ENCODE measurements at places on chromosomes 3 and 15.

GRCh38 chr3:66442254-66443117, 58.3 kb downstream of the LRIG1 start:
- no peak for DNase-seq

DNA sequence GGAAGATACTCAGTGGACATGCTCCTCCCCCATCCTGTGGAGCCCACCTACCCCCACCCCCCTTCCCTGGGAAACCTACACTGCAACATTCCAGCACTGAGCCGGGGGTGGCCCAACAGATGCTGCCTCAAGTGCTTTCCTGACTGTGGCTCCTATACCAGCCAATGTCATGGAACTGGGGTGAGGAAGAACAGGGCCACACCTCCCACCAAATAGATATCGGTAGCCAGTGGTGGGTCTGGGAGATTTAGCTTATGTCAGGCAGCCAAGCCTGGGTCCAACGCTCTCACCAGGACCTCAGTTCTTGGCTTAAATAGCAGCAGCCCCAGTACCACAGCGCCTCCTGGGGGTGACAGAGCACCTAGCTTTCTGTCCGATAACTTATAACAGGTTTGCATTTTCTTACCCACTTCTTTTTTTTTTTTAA, 30.3 kb downstream of the CDC25A start:
- no peak for DNase-seq

DNA sequence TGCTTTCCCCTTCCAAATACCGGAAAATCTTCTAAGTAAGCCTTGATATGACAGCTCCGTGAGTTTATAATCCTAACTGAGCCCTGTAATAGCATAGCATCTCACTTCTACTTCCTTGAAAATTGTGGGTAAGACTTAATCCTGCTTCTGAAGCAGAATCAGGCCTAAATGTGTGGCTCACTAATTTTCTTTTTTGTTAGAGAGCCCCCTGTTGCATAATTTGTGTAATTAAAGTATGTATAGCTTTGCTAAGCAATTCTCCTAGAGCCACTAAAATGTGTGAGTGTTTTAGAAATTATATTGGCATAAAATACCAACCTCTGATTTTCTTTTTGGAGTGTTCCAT, 304.4 kb downstream of the FGF12 start:
- DNase-seq = peak; percentile 37

GRCh38 chr3:159045279-159045885, 243.5 kb downstream of the MFSD1 start:
- DNase-seq = no peak

DNA sequence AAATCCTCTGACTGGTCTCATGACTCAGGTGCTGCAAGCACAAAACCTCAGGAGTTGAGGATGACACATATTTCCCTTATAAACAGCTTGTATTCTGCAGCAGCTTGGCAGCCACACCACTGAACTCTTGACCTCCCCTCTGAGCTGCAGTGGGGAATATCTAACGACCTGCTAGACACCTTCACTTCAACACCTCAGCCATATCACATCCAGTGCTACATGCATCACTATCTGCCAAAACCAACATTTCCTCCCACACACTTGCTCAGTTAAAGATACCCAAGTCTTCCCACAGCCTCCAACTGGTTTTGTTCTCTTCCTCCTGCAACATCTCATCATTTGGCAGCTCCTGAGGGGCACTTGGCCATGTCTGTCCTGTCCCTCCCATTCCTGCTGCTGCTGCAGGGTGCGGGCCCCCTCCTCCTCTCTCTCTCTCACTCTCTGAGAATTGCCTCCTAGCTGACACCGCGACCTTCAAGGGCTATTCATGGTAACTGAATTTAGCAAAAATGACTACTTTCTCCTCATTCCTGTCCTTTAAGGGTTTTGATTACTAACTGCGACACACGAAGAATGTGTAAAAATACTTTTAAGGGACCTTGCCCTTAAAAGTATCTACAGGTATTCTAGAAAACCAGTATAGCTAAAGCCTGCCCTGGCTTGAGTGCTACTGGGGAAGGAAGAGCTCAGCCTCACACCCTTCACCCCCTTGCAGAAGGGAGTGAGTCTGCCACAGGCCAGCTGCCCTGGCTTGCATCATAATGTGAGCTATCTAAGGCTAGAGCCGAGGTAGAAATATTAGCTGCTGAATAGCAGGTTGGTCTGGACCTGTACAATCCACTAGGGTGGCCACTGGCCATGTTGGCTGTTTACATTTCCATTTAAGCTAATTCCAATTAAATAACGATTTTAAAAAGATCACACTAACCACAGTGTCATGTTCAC, 5.0 kb upstream of the CCR9 start:
- no peak for DNase-seq

GRCh38 chr3:58557491-58557890, 19.7 kb downstream of the FAM107A start:
- no peak for DNase-seq

GRCh38 chr15:58410353-58410752, 21.4 kb upstream of the LIPC start:
- DNase-seq = no peak

- no peak for DNase-seq
These were observed 44.0 kb upstream of the SEMA6D start for GRCh38 chr15:47673232-47673761.

DNA sequence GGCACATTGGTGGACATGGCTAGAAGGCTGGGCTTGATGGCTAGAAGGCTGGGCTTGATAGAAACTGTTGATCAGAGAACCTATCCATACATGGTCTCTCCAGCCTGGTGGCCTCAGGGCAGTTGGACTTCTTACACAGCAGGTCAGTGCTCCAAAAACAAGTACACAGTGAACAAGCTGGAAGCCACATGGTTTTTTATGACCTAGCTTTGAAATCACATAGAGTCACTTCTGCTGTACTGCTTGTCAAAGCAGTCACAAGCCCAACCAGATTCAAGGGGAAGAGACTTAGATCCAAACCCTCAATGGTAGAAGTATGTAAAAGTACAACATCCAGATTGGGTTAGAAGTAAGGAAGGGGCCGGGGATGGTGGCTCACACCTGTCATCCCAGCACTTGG, 89.4 kb upstream of the HES1 start:
- no peak for DNase-seq

DNA sequence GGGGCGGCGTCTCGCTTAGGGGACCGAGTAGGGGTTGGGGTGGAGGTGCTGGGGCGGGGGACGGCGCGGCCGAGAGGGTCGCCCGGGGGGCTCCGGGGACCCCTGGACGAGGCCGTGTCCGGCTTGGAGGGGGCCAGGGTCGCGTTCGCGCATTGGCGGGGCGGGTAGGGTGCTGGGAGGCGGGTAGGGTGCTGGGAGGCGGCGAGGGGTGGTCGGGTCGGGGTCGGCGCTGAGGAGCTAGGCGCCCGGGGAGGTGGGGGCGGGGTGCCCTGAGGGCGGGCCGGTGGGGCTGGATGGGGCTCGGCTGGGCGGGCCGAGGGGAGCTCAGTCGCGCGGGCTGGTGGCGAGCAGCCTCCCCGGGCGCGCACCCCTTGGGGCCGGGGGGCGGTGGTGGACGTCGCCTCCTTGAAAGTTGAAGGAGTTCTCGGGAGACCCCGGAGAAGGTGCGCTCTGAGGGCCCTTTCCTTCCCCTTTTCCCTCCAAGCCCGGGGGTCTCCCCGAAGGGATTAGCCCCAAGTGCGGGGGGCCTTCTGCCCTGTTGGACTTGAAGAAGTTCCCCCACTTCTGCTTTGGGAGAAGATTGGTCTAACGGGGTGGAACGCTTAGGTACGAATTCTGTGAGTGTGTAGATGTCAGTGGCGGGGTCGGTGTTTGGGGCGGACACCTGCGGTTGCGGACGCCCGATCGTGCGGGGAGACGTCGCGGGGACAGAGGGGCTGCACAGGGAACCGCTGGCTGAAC, 543 bp downstream of the MEF2A start:
- DNase-seq = no peak

DNA sequence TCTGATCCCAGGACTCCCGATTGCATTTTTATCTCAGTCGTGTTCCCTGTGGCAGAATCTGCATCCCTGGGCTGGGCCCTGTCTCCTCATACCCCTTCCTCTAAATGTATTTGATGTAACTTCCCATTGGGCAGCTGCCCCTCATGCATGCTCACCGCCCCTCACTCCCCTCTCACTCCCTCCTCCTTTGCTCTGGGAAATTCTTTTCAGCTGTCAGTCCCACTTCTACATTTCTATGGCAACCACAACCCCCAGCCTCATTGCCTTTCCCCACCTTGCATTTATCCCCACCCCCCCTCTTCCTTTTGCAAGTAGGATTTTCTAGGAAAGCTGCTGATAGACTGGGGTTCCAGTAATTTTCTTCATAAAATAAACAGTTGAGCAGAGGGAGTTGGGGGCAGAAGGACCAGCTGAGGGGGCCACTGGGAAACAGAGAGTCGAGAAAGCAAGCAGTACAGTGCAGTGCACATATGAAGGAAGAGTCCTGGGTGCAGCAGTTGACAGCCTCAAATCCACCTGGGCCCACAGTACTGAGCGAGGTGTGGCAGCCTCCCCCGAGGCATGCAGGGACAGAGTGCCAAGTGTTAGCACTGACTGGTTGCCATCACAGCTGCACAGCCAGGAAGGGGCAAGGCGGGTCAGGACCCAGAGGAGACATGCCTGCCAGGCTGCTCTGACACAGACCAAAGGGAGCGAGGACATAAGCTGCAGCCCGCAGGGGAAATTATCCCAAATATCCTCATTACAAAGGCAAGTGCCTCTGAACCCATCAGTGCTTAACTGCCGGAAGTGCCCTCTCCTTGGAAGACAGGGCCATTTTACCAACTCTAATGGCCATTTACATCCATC, 476.3 kb downstream of the EPHB1 start:
- DNase-seq = no peak

GRCh38 chr3:15290736-15291135, 41.6 kb downstream of the SH3BP5 start:
- DNase-seq = no peak

GRCh38 chr3:13150624-13151023, 77.4 kb upstream of the IQSEC1 start:
- no peak for DNase-seq

DNA sequence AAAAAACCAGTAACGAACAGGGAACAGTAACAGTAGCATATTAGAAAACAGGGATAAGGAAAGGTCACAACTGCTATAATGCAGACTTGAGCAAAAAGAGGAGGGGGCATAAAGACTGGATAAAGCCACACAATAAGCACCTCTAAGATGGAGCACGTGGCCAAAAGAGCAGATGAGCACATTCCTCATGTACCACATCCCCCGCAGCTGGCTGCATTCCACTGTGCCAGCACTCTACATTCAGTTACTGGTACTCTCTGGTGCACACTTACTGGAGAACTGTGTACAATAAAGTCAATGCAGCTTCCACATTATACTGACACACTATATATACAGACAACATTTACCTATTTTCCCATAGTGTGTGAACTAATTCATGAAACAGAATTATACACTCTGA, 64.7 kb downstream of the UBE3A start:
- no peak for DNase-seq

DNA sequence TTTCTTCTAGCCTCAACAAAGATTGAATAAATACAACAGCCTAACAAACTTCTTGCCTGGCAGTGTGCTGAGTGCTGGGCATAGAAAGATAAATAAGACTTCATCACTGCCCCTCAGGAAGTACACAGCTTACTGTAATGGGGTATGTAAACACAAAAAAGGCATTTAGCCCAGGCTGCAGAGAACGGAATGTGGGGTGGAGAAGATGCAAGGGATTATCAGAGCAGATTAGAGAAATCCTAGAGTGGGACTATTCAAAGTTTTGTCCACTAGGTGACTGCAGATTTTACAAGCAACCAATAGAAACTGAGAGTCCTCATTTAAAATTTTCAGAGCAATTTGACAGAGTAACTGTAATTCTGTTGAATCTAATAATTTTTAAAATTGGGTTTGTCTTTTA, 35.4 kb upstream of the TSC22D2 start:
- DNase-seq = peak; percentile 20

DNA sequence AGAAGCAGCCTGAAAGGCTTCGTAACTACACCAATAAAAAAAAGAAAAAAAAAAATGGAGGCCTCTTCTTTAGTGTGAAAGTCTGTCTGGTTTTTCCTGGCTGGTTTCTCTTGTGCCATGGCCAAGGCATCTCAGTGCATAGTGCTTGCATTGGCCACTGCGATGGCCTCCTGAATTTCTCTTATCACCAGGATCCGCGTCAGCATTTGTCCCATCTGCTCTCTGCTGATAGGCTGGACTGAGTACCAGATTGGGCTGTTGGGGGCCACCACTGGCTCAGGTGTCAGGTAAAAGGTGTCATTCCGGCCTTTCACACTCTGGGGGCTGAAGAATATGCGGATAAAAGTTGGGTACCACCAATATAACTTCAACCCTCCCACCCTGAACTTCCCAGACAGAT, 1.1 kb upstream of the IMPDH2 start:
- DNase-seq = no peak

DNA sequence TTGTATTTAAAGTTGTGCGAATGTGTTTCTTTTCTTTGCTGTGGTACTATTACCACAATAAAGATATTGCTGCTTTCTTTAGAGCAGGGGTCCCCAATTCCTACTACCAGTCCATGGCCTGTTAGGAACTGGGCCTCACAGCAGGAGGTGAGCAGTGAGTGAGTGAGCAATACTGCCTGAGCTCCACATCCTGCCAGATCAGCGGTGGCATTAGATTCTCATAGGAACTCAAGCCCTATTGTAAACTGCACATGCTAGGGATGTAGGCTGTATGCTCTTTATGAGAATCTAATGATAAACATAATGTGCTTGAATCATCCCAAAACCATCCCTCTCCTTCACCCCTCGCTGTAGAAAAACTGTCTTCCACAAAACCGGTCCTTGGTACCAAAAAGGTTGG, 41.6 kb downstream of the DMXL2 start:
- DNase-seq = no peak

- no peak for DNase-seq
These were observed 35.6 kb downstream of the SLC51A start for GRCh38 chr3:196251918-196252317.

DNA sequence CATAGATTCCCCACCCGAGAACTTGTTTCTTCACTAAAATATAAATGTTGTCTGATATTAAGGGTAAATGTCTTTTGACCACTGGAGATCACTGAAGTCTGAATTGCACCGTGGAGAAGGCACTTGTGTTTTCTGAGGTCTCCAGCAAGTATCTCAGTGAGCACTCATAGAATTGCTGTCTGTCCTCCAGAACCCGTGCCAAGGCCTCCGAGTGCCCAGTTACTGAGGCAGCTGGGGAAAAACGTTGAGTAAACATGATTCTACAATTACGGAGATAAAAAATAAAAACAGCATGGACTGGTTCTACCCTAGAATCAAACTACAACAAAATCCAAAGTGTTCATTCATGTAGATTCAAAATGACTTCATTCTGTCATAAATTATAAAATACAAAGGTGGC, 60.0 kb downstream of the MLH1 start:
- DNase-seq = no peak

DNA sequence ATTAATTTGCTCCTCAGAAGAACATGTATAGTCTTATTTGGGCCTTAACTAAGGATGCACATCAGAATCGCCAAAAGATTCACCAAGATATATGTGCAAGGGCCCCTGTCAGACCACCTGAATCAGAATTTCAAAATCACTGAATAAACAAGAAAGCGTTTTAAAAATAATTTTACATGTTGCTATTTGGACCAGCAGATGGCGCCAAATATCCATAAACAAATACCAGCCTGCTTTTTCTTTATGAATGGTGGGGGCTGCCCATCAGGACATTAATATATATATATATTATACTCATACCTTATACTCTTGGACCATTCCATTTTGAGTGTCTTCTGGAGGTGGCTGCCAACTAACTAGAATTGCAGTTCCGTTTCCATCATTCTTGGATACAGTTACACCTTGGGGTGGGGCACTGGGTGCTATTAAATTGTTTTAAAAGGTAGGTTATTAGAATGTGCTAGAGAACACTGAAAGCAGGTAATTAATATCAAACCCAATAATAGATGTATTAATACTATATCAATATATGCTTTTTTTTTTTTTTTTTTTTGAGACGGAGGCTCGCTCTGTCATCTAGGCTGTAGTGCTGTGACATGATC, 1108.3 kb downstream of the ROBO1 start:
- peak; percentile 1 for DNase-seq

Data from SW 1271 (cell line).